ENCODE measurements at places on chromosomes 16 and 17.

- no peak for DNase-seq
Measured at GRCh38 chr17:10262451-10262850, 64.0 kb upstream of the GAS7 start.

DNA sequence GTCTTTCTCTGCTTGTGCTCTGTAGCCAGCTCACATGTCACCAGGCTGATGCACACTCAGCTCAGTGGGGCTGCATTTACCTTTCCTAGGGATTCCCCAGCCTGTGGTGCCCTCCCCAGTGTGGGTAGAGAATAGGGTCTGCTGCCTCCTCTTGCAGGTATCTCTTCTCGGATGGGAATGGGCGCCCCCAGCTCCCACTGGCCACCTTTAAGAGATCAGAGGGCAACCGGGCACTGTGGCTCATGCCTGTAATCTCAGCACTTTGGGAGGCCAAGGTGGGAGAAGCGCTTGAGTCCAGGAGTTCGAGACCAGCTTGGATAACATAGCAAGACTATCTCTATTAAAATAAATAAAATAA lies 3.3 kb downstream of the XYLT2 start:
- DNase-seq, result no peak

GRCh38 chr17:259341-259976 lies 78.0 kb upstream of the DOC2B start:
- no peak for DNase-seq

- no peak for DNase-seq
Measured at GRCh38 chr16:88458039-88458772, 5.1 kb downstream of the ZFPM1 start.

GRCh38 chr16:52283018-52283417 lies 263.9 kb downstream of the TOX3 start:
- no peak for DNase-seq

DNA sequence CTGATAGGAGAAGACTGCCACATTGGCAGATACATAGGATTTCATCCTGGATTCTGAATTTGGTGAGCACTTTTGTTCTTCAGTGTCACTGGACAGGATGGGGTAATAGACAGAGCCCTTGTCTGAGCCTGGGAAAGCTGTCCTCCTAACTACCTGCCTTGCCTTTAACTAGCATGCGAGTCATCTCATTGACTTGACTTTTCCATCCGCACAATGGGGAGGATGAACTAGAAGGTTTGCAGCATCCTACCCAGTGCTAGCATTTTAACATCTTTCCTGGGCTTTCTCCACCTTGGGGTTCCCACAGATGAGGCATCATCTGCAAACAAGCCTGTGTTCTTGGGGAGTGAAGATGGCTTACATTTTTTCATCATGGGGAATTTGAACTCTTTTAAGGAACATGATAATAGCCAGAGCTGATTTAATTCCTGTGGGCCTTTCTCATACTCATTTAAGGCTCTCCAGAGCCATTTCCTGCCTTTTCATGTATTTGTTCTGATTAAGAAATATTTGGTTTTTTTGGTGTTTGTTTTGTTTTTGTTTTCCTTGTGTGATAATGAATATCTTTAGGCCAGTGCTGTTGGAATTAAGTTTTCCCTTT lies 139.5 kb downstream of the MSI2 start:
- no peak for DNase-seq

All from CD4-positive, CD25-positive, alpha-beta regulatory T cell (primary cell).